ENCODE measurements at places on chromosomes 13 and 19. TPM values are rescaled to one million over a fixed set of nuclear protein-coding genes. Genes with fewer than 3 reads are reported as not detected.

GRCh38 chr13:85853161-85853894, 54.1 kb upstream of the SLITRK6 start:
- no peak for DNase-seq

- no peak for DNase-seq
These were observed 3.4 kb downstream of the TBXA2R start for GRCh38 chr19:3603121-3603811.

GRCh38 chr19:35140207-35140961, 1.8 kb downstream of the FXYD1 start:
- DNase-seq = no peak

GRCh38 chr13:93080587-93080986, 146.0 kb upstream of the GPC6 start:
- no peak for DNase-seq

DNA sequence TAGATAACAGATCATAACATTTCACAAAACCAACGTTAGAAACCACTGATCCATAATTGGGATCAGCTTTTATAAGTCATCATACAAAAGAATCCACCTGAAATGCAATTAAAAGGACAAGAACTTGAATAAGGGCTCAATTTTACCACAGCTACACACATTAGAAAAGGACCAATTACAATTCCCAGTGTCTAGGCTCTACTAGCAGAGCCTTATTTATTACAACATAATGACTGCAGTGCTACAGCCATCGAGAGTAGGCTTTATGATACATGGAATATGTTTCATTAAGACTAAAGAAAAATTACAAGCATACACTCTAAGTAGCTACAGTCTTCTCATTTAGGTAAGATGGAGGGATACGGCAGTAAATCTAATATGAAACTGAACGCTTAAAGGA, 2.9 kb downstream of the RBM26 start:
- no peak for DNase-seq

The OR7C1 gene
- total RNA-seq = not detected

- DNase-seq = peak; percentile 78
These were observed 97.2 kb downstream of the SUCLA2 start for GRCh38 chr13:47903836-47904235.

GRCh38 chr13:78934336-78934735, 275.4 kb upstream of the OBI1 start:
- no peak for DNase-seq

DNA sequence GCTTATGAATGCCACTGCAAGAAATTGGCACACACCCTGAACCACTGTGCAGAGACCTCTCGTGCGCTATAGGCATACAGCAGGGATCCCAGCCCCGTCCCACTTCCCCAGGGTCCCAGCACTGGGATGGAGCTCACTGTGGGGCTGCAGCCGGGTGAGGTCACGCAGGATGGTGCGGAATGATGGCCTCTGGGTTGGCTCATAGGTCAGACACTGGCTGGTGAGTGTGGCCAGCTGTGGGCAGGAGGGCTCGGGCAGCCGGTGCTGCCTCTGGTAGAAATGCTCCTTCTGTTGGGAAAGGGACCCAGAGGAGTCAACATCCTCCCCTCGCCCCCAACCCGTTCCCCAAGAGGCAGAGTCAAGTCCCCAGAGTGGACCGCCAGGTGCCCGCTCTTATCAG, 17.0 kb upstream of the ICAM3 start:
- DNase-seq = no peak

The IL12RB1 gene
- total RNA-seq = not detected

DNA sequence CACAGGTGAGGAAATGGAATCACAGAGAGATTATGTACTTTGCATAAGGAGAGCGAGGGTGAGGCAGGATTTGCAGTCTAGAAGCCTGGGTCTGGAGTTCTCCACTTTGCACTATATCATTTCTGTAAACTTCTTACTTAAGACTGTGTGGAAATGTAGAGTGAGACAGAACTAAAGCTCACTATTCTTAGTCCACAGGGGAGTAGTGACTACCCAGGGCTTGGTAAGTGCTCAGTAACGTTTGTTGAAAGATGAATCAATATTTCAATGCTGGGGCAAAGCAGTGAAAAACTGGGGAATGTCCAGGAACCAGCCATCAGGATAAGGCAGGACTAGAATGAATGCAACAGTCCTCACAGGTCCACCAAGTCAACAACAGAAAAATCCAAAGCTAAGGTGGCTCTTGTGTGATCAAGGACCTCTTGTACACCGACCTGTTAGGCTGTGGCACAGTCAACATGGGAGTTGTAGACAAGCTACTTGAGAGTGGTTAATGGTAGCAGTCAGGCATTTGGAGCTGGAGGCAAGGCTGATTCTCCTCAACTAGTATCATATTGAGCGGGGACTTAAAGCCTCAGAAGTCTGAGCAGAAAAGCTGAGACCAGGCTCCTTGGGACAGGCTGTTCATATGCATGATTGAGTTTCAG, 929 bp upstream of the TNFSF13B start:
- no peak for DNase-seq

The LIG1 gene
- total RNA-seq = 10.6 TPM

DNA sequence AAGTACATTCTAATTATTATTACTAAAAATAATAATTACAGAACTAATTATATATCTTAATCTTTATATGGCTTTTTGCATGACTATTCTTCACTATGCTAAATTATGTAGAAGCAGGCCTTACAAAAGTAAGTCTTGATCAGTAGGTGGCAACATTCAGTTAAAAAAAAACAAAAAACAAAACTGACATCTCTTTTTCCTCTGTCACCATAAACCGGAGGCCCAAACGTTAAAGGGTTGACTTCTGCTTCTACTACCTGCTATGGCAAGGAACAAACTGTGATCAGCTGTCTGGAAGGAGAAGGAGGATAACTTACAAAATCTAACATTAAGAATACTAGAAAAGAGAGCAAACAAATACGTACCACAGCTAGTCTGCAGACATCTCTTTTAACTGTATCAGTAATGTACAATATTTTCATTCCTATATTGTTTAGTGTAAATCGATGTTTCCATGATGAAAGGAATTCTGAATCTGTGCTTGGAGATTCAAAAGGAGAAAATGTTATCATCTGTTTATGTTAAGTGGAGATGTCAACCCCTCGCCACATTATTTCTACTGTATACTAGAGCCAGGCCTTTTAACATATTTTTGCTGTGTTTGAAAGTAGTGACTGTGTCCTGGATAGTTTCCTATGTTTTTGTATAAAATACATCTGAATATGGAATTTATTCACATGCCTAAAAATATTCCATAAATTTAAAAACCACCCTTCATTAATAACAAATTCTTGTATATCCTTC, 1525.4 kb downstream of the SLITRK1 start:
- DNase-seq = peak; percentile 10

GRCh38 chr13:110044551-110045111, 258.2 kb upstream of the IRS2 start:
- peak; percentile 82 for DNase-seq

- no peak for DNase-seq
These were observed 1985.7 kb upstream of the PRR20A start for GRCh38 chr13:55155046-55155445.

DNA sequence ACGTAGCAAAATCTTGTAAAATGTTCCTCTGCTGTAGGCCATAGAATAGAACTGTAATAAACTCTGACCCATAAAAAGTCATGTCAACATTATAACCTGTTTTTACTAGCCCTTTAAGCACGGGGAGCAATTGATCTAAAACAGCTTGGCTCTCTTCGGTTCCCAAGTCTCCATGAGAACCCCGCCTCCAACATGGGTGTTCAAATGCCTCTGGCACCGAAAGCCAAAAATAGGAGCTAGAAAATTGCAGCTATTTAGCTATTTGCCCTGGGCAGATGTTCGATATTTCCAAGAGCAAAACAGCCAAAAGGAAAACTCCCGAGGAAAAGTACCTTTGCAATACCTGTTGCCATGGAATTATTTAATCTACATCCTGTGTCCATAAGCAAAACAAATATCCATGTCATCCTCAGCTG, 563.1 kb downstream of the EFNB2 start:
- DNase-seq = no peak

The OR7A5 gene
- not detected for total RNA-seq

The C1QTNF9 gene
- not detected for total RNA-seq

GRCh38 chr19:38806371-38806770, 6.4 kb downstream of the LGALS4 start:
- DNase-seq = no peak

- no peak for DNase-seq
These were observed 10.1 kb downstream of the FOXO1 start for GRCh38 chr13:40656358-40656757.

DNA sequence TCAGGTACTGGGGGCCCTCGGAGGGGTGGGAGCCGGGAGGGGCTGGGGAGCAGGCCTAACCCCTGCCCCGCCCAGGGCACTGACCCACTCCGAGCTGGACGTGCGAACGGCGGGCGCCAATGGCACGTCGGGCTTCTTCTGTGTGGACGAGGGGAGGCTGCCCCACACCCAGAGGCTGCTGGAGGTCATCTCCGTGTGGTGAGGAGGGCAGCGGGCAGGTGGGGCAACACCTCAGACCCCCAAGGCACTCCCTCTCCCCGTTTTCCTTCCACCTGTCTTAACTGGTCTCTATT, 18.2 kb downstream of the HPN start:
- no peak for DNase-seq

- peak; percentile 30 for DNase-seq
These were observed 68.6 kb upstream of the TEX29 start for GRCh38 chr13:111251646-111252445.

The SIN3B gene
- total RNA-seq = 21.0 TPM

DNA sequence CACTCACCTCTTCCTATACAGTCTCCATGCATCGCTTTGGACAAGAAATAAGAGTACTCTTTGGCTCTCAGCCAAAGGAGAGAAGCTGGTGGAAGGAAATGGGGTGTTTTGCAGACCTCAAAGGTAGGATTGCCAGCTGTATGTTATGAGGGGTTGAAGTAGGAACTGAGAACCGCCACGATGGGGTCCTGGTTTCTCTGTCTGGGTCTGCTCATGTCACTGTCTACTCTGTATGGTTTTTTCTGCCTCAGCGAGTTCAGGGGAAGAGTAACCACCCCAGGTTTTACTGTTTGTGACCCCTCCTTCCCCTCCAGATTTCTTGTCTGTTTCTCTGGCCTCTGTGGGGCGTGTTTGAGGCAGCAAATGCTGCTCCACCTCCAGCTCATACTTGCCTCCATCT, 4.1 kb downstream of the ZNF805 start:
- DNase-seq = no peak

DNA sequence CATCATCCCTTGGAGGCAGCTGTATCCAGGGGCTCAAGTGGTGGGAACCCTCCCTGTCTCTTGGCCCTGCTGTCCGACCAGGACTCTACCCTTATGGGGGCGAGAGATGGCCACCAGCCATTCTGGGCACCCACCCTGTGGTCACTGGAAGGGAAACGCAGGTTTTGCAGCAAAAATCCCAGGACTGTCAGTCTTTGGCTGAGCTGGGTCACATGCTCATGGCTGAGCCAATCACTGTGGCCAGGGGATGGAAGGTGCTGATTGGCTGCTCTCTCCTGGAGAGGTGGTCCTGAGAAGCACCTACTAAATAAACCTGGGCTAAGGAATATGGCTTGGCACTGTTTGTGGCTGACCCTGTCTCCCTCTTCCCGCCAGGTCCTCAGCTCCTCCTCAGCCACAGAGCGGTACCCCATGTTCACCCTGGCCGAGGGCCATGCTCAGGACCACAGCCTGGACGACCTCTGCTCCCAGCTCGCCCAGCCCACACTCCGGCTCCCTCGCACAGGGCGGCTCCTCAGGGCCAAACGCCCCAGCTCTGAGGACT, 8.9 kb downstream of the ATG4D start:
- peak; percentile 36 for DNase-seq

DNA sequence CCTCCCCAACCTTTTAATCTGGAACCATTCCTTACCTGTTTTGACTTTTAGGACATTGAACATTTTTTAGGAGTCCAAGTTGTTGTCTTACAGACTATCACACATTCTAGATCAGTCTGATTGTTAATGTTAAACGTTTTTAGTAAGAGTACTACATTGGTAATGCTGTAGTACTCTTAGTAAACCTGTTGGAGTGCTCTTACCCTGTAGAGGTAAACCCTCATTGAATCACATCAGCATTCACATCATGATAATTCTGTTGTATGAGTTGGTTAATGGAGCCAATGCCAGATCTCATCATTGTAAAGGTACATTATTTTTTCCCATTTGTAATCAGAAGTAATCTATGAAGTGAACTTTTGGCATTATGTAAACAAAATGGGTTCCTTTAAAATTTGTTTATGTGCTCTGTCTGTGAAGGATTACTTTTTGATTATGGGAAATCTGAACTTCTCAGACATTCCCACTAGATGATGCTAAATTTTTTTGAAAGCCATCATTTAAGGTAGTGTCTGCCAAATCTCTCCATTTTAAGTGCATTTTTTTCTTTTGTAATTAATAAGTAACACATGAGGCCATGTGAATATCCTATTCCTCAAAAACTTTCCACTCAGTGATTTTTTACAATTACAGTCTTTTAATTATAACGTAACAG, 55.2 kb downstream of the VWA8 start:
- peak; percentile 71 for DNase-seq

- DNase-seq = no peak
These were observed 190.4 kb upstream of the HTR2A start for GRCh38 chr13:47087241-47087640.

DNA sequence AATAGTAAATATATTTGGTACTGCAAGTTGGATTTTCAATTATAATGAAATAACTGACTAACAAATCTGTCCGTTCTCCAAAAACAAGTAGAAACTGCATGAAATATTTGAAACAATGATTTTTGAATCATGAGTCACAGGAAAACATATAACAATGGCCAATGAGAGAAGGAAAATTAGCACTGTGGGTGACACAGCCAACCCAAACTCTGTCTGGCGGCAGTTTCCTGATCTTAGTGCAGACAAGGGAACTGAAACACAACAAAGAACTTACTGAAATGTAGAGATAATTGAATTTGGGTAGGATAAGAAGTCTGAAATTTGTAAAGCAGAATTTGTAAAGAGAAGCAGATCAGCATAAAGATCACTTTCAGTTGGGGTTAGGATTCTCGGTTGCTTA, 2743.3 kb upstream of the PCDH20 start:
- DNase-seq = peak; percentile 6

GRCh38 chr19:2077833-2078619, 18.1 kb downstream of the MOB3A start:
- DNase-seq = no peak

GRCh38 chr13:111969551-111970135, 97.3 kb upstream of the SOX1 start:
- DNase-seq = no peak

DNA sequence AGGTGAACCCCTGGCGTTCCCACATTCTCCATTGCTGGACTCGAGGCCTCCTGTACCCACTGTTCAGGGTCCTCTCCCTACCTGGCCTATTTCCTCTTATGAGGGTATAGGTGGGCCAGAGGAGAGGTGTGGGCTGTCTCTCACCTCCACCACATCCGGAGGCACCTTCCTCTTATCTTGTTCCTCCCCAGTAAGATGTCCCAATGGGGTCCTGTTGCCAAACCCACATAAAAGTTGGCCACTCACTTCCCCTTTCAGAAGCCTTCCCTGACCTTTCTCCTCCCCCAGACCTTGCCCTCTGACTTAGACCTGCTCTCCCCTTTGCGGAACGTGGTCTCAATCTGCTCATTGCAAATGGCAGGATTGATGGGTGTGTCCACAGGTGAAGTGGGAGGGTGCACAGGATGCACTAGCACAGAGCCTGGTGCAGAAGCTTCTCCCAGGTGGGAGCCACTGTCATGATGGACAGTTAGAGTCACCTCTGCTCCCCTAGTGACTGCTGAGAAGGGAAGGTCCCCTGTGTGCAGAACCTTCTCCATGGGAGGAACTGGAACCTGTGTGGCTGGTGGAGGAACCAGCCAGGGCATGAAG, 1.3 kb downstream of the CYP4F3 start:
- no peak for DNase-seq

Measured in GM23248 (cell line).